Thymus (tissue), 14 donors: ENCODE measurements at places on chromosomes 7 and 10. TPM values are rescaled to one million over a fixed set of nuclear protein-coding genes. Genes with fewer than 3 reads are reported as not detected.

ITIH2 gene
- 0.05 TPM for polyA plus RNA-seq

MALRD1 gene
- 0.27 TPM for polyA plus RNA-seq

SHH gene
- 0.09 TPM for polyA plus RNA-seq

ERVW-1 gene
- polyA plus RNA-seq: 0.14 TPM

CPA2 gene
- 0.71 TPM for polyA plus RNA-seq

OR9A2 gene
- not detected for polyA plus RNA-seq

DNA sequence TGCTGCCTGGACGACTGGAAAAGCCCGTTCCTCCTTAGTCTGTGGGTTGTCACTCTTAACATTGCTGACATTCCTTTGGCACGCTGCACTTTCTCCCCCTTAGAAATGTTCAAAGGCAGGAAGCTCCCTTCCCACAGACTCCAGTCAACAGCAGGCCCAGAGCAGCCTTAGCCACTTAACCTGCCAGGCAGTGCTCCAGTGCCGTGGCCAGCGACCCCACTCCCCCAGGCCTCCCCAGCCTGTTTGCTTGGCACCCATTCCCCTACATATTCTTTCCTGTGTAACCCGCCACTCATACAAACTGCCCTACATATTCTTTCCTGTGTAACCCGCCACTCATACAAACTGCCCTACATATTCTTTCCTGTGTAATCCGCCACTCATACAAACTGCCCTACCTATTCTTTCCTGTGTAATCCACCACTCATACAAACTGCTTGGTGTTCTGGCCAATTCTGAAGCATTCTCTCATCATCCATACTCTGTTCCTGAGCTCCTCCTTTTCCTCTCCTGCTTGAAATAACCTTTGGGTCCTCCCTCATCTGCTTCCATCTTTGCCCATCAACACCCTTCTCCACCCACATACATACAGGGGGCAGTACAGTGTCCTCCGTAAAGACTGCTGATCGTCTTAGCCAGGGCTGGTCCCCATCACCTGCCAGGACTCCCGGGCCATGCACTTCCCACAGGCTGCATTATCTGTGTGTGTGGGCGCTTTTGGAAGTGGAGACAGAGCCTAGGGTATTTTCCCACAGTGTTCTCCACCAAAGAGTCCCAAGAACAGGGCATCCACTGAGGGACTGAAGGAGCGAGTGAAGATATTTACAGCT, 57.3 kb downstream of the ADARB2 start:
- no peak for DNase-seq

DNA sequence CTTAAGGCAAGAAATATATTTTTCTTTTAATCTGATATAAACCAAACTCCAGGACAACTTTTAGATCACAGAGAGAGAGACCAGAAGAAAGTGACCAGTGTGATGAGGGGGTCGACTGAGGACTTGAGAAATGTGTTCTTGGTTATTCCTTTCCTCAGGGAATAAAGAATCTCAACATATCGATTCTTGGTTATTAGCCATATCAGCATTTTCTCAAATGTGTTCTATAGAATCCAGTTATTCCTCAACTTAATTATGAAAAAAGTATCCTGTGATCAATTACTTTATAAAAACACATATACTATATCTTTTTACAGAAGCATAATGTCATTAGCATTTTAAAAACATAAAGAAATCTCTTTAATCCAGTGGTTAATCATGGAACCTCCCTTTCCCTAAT, 222.1 kb upstream of the FAM3C start:
- no peak for DNase-seq

GRCh38 chr7:10128748-10129147, 844.9 kb upstream of the PHF14 start:
- no peak for DNase-seq

DNA sequence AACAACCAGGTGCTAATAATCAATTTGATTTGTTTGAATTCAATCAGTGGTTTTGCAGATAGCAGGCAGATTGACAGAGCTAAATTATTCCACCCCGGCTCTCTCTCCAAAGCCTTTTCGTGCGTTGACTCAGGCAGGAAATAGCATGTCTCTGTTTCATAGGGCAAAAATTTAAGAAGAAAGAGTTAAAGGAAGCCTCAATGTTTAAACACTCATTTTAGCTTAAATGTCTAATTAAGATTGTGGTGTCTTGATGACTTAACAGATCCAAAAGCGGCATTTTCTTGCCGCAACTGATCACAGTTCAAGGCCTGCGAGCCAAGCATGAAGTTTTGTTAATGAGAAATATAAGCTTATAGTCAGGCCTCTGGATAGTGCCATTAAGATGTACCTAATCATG, 1051.1 kb upstream of the AUTS2 start:
- no peak for DNase-seq

- no peak for DNase-seq
Observed at GRCh38 chr7:13290975-13291374, 603.5 kb downstream of the ARL4A start.

DNA sequence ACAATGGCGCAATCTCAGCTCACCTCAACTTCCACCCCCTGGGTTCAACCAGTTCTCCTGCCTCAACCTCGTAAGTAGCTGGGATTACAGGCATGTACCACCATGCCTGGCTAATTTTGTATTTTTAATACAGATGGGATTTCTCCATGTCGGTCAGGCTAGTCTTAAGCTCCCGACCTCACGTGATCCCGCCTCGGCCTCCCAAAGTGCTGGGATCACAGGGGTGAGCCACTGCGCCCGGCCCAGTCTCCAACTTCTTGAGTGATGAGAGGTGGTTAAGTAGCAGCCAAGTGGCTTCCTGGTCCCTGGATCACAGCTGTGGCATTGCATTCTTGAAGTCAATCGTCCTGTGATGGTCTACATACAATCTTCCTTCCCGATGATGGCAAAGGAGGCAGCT, 46.1 kb upstream of the NFE2L3 start:
- DNase-seq: no peak

DNA sequence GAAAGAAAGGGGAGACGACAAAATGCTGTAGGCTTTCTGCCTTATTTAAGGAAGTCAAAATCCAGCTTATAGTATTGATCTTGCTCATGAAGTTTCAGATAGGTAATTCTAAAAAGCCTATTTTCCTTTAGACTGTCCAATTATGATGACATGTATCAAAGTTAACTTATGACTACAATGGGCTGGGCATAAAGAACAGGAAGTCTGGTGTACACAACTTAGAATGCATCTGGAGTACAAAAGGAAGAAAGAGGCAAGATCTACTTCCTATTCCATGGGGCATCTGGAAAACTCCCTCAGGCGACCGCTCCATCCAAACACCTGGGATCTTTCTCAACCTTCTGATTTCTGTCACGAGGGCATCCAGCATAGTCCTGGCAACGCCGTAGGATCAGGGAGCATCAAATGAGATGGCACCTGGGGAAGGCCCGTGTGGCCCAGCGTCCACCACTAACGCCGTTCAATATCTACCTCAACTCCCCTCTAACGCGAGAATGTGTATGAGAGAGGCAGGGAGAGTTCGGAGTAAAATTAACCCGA, 512 bp downstream of the FAM24B start:
- no peak for DNase-seq

DNA sequence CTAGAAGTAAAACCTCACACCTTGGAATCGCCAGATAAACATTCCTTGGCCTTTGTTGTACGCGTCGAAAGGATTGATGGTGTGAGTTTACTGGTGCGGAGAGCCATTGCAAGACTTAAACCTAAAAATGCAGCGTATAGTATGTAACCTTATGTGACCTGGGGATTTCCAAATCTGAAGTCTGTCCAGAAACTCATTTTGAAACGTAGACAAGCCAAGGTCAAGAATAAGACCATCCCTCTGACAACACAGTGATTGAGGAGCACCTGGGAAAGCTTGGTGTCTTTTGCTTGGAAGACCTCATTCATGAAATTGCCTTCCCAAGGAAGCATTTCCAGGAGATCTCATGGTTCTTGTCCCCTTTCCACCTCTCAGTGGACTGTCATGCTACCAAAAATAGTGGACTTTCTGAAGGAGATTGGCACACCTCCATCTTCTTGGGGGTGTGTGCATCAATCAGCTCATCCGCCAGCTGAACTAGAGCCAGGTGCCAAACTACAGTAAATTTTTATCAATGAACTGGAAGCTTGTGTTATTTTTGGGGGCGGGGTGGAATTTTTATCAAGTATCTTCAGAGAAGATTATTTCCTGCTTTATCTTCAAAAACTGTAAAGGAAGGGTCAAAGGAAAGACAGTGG, 8.1 kb downstream of the POR start:
- DNase-seq: no peak

- no peak for DNase-seq
Observed at GRCh38 chr10:87849001-87849400, 14.3 kb downstream of the KLLN start.
